Hippocampal formation (tissue), 2 donors: ENCODE measurements at places on chromosomes 4 and X.

DNA sequence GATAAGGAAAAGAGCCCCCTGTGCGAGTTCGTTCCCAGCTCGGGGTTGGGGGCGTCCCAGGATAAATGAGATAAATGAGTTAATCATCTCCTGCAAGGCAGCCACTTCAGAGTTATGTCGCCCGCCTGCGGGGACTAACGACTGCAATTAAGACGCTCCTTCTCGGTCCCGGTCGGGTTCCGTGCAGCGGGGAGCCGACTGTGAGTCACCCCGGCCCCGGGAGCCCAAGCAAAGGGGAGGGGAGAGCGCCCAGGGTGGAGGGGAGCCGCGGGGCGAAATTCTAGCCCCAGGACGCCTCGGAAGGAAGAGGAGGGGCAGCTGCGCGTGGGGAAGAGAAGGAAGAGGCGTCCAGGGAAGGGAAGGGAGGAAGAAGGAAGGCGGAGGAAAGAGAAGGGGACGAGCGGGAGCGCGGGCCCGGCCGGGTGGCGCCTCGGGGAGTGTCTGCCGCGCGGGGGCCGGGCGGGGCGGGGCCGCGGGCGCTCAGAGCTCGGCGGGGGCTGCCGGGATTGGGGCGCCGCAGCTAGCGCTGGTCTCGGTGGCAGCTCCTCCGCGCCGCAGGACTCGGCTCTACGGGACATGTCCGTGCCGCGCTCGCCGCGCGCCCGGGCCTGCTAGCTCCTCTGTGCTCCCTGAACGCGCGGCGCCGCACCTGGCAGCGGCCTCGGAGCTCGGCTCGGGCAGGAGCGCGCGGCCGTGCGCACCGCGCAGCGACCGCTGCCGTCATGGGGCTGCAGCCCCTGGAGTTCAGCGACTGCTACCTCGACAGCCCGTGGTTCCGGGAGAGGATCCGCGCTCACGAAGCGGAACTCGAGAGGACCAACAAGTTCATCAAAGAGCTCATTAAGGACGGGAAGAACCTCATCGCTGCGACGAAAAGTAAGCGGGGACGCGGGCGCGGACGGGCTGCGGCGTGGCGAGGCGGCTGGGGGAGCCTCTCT is at the start of gene ARHGAP10:
TSS of gene ARHGAP10 (plus strand) at position 509 of the 938 bp plus-strand sequence. CDS start at position 723, 214 bp downstream.
- no peak for DNase-seq

GRCh38 chrX:80423000-80423399 is 2.8 kb downstream of the TENT5D start:
- DNase-seq = no peak

DNA sequence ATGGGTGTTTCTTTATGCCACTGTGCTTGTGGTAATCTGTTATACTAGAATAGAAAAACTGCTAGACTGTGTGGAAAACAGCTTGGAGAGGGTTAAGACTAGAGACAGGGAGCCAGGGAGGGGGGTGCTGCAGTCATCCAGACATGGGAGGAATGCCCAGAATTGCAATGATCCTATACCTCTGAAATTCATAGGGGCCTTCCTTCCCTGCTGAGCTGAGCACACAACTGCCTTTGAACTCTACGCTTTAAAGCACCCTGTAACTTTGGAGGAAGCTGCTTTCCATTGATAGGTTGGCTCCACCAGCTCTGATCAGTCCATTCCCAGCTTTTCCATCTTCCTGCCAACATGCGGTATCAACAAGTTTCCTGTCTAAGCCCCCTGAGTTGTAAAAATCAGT is 155.9 kb upstream of the RASGEF1B start:
- DNase-seq = no peak

GRCh38 chrX:13029887-13030771 is 14.3 kb downstream of the FAM9C start:
- DNase-seq = no peak

GRCh38 chr4:86496094-86497080 is 97.7 kb upstream of the PTPN13 start:
- peak; percentile 55 for DNase-seq

DNA sequence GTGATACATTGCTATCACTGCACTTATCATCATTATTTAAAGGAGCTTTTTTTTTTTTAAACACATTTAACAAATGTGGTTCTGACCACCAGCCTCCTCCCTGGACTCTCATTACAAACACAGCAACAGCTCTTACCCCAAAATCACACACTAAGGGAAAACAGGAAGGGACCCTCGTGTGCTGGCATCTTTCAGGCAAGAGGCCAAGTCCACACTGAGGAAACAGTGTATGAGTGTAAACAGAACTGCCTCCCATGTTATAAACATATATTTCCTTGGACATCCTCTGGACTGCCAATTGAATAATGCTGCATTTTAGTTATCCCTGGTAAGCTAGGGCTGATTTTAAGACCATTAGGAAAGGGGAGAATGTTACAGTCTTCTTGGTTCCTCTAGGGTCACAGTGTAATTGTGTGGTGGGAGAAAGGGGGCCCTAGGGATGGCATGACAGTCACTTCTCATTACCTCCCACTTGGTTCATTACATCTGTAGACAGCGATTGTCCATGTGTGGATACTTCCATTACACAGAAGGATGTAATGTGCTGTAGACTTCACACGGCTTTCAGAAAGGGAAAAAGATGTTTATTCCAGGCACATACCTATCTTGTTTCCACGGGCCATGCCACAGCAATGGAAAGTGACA is 244.6 kb upstream of the TET2 start:
- no peak for DNase-seq

GRCh38 chr4:127251423-127251822 is 381.3 kb upstream of the INTU start:
- no peak for DNase-seq

DNA sequence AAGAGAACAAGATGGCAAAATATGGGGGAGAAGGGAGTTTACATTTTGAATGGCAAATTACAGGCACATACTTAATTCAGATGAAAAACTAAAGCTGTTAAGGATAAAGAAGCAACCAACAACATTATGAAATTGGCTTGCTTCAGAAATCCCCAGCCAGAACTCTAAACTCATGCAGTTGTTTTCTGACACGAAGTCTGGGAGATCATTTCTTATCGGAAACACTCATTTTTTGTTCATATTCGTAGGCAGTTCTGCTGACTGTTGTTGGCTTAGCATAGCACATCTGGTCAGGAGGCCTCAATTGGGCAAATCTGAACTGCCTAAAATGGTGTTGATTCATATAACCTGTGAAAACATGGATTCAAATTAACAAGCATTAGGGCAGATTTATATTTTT is 33.0 kb upstream of the ARHGAP6 start:
- DNase-seq = no peak

DNA sequence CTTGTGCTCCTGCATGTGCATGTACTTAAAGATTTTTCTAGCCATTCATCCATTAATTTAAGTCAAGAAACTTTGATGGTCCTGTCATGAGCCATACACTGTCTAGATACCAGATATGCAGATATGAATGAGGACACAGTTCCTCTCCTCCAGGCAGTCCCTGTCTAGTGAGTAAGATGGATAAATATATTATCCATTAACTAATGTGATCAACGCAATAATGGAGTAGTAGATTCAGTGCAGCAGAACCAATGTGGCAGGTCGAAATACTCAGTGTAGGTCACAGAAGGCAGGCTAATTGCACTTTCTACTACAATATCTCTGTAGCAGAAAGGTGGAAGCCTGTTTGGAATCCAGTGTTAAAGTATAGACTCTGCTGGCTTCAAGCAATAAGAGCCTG is 112.5 kb downstream of the PCDH7 start:
- DNase-seq = no peak

DNA sequence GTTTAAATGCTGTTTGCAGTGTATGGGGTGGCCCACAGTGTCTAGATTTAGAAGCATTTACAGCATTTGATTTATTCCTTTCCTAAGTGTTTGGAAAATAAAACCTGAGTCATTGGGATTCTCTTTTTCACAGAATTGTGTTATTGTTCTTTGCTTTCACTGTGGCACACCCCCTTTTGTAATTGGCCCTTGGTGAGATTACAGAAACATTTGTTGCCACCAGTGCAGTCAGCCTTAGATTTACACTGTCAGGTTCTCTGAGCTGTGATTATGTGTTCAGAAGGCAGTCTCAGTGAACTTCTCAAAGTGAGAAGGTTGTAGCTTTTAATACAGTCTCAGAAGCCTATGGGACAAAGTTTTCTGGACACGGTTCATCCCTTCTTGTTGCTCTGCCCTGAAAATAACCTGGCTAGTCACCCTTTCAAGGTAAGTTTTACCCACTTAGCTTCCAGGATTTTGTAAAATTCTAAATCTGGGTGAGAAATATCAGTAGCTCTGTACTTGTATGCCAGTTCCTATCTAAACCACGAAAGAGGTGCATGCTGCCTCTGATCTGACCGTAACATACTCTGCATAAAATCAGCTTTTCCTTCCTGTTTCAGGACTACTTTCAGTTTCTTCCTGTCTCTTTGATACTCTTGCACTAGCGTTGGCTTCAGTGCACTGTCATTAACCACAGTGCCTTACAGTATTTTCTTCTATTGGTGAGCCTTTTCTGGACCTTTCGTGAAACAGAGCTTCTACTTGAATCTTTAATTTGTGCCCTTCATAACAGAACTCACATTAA is 12.6 kb downstream of the RUFY3 start:
- peak; percentile 31 for DNase-seq
